ENCODE measurements at places on chromosomes 3 and 15. TPM values are rescaled to one million over a fixed set of nuclear protein-coding genes. Genes with fewer than 3 reads are reported as not detected.
A peak's percentile ranks its signal among the peaks of the same experiment; 100 is the strongest.

GRCh38 chr3:64104691-64105111 lies 81.4 kb upstream of the PSMD6 start:
- peak; percentile 44 for DNase-seq

- no peak for DNase-seq
Measured at GRCh38 chr3:60909526-60909925, 341.7 kb downstream of the FHIT start.

SI gene
- not detected for polyA plus RNA-seq

- DNase-seq = no peak
Measured at GRCh38 chr15:75693501-75694240, 19.0 kb downstream of the CSPG4 start.

- DNase-seq = no peak
Measured at GRCh38 chr3:23873941-23874340, 42.8 kb downstream of the NKIRAS1 start.

SIN3A gene
- 9.7 TPM for polyA plus RNA-seq

DNA sequence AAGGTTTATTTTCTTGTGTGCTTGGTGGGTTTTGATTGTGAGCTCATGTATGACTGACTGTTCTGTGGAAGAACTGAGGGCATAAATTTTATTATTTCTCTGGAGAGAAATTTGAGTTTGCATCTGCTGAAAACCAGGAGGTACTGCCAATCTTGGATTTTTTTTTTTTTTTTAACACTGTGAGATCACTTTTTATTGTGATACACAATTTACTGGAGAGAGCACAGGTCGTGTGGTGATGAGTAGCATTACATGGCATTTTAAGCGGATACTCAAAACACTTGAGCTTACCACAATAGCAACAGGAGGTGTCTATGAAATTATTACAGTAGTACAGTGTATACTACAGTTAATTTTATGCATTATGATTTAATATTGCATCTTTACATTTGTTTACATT lies 237.4 kb downstream of the MFSD1 start:
- DNase-seq = no peak

DNA sequence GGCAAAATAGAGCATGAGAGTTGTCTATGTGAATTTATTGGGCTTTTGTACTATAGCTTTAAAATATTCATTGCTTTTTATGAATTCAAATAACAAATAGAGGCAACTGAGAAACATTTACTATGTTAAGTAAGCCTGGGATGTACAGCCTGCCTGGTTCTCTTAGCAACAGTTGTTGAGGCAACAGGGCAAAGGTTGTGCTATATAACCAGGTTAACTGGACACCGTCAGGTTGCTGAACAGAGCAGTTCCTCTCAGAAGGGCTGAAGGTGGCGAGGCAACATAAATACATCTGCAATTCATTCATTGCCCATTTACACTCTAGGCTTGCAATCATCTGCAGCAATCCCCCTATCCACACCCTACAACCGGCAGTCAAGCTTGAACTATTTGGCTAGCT lies 78.2 kb downstream of the GTF2E1 start:
- DNase-seq = peak; percentile 51

GOLGA6L7 gene
- polyA plus RNA-seq = not detected

DNA sequence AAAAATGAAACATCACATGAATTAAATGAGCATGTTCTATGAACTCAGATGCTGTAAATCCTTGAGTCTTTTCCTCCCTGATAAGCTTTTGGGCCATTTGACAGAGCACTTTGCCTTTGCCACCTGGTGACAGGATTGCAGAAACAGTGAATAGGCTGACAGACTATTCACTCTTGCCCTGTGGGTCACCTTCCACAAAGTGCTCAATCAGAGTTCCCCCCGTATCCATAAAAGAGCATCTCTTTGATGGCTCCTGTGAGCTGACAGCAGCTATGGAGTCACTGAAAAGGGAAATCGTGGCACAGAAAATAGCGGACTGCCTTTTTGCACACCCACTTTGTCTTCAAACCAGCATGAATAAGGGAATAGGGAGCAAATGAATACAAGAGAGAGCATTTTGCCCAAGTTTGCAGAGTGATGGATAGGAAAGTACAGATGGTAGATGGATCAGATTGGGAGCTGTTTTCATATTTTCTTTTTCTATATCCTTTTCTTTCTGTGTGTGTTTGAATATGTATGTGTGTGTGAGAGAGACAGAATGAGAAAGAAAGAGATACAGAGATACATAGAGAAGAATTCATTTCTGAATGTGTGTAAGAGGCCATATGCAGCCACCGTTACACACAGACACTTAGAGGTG lies 37.8 kb upstream of the GOLM2 start:
- no peak for DNase-seq
